ENCODE measurements at places on chromosomes 3 and 15.

DNA sequence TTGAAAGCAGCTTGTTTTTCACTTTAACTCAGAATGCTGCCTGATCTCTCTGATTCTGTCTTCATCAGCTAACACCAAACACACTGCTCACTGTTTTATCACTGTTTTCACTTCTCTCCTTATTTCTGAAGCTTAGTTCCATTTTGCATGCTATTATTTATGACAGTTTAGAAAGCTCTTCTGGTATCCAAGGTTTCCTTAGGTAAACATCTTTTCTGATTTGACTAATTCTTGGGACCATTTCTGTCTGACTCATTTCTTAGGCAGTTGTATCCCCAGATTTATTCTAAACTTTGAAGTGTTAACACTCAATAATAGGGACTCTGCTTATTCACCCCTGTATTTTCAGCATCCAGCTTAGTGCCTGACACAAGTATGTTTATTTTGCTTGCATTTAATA lies 167.7 kb downstream of the BCHE start:
- no peak for DNase-seq

- no peak for DNase-seq
Observed at GRCh38 chr15:61755467-61755866, 304.8 kb downstream of the VPS13C start.

GRCh38 chr3:193593668-193594030 lies 641 bp downstream of the OPA1 start:
- no peak for DNase-seq

DNA sequence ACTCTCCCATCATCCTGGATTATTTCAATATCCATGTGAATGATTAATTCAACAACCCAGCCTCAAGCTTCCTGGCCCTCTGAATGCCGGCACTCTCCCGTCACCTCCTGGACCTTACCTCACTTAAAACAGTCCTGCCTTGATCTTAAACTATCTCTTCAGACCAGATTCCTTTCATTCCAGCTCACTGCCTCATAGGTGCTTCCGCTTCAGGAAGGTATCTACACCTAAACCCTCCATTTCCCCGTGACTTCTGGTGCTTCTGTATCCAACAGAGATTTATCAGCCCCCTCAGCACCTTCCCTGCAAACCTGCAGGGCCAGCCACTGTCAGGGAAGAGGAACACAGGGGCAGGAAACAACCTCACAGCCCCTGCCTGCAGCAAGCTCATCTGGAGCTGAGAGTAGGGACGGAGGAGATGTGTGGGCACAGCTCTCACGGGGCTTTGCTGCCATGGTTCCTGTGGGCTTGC lies 98.9 kb upstream of the TJP1 start:
- no peak for DNase-seq

- DNase-seq, result no peak
Observed at GRCh38 chr3:17738921-17739320, 3.5 kb downstream of the TBC1D5 start.

GRCh38 chr15:71195242-71195641 lies 80.0 kb downstream of the THSD4 start:
- no peak for DNase-seq

GRCh38 chr3:188348435-188349244 lies 194.7 kb downstream of the LPP start:
- peak; percentile 58 for DNase-seq

DNA sequence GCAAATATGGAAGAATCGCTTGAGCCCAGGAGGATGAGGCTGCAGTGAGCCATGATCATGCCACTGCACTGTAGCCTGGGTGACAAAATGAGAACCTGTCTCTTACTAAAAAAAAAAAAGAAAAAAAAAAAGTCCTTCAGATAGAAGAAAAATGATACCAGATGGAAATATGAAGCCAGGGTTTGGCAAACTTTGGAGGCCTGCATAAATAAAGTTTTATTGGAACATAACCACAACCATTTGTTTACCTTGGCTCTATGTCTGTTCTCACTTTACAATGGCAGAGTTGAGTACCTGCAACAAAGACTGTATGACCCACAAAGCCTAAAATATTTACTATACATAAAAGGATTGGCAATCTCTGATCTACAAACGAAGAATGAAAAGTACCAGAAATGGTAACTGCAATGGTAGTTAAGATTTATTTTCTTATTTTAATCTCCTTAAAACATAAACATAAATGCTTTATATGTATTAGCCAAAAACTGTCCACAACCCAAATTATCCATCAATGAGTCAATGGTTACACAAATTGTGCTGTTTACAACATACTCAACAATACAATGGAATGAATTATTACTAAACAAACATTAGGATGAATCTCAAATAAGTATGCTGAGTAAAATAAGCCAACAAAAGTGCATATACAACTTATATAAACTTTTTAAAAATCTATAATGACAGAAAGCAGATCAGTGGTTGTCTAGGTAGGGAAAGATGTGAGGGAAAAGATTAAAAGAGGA lies 41.8 kb downstream of the GOLGB1 start:
- DNase-seq, result no peak

DNA sequence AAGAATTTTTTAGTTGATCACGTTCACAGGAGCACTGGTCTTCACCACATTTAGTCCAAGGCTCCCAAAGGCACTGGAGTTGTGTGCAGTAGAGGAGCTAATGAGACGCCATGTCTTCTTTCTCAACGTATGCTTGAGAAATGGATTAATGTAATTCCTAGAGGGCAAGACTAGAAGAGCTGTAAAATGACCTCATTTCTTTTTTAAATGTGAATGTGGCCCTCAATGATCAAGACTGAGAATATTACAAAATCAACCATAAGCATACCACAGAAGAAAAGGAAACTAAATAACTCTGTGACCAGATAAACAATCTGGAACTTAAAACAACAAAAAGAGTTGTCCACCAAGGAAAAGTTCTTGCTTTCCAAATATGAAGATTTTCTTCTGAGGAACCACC lies 112.1 kb upstream of the THBS1 start:
- no peak for DNase-seq

GRCh38 chr3:173892547-173892946 lies 495.0 kb downstream of the NLGN1 start:
- no peak for DNase-seq

GRCh38 chr15:70092464-70093027 lies 5.2 kb downstream of the TLE3 start:
- DNase-seq, result no peak

- no peak for DNase-seq
Observed at GRCh38 chr3:147945968-147946519, 536.9 kb downstream of the ZIC1 start.

- DNase-seq, result peak; percentile 73
Observed at GRCh38 chr3:72996473-72997333, at the start of gene PPP4R2. PPP4R2 (plus strand) TSS chr3:72996811; CDS start chr3:72997038, 227 bp downstream.

GRCh38 chr3:37029516-37030163 lies 36.3 kb downstream of the MLH1 start:
- no peak for DNase-seq

DNA sequence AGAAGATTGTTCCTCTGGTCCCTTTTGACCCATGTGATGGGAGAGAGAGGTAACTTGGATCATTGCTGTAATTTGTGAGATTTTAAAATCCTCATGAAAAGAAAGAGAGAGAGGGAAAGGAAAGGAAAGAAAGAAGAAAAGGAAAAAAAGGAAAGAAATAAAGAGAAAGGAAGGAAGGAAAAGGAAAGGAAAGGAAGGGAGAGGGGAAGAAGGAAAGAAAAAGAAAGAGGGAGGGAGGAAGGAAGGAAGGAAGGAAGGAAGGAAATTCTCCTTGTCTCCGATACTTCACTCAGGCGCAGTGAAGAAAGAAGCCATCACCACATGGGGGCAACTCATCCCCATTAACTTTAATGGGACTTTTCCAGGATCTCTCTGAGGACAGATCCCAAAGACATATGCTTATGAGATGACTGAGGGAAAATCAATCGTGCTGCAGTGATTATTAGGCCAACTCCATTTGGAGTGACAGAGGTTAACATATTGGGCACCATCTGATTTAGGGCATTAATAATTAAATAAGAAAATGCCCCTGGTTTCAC lies 123.0 kb downstream of the MEGF11 start:
- DNase-seq, result no peak

- DNase-seq, result no peak
Observed at GRCh38 chr3:16506884-16507577, 6.5 kb downstream of the RFTN1 start.

- DNase-seq, result no peak
Observed at GRCh38 chr3:115671761-115672455, 48.6 kb downstream of the GAP43 start.

DNA sequence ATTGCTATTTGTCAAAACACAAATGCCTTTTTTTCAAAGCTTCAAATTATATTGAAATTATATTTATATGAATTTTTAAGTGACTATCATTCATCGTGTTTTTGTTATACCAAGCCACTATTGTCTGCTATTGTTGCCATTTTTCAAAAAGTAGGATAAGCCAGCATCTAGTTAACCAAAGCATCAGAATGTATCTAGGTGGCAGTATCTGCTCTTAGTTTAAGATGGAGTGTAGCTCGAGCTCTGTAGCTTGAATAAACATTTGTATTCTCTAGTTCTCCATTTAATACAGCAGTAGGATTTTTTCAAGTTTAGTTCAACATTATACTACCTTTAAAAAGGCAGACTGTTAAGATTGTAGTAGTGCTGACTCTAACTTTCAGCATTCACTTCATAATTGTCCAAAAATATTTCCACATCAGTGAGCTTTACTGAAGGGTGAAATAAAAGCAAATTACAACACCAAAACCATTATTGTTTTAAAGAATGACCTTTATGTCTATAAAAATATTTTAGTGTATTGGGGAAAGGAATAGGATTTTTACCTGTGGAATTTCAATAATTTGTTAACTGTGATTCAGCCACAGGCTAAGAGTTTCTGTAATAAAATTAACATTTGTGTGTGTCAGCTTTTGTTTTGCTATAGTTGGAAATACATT lies 19.6 kb upstream of the C15orf61 start:
- no peak for DNase-seq

- DNase-seq, result no peak
Observed at GRCh38 chr15:81957698-81958097, 88.1 kb downstream of the MEX3B start.

DNA sequence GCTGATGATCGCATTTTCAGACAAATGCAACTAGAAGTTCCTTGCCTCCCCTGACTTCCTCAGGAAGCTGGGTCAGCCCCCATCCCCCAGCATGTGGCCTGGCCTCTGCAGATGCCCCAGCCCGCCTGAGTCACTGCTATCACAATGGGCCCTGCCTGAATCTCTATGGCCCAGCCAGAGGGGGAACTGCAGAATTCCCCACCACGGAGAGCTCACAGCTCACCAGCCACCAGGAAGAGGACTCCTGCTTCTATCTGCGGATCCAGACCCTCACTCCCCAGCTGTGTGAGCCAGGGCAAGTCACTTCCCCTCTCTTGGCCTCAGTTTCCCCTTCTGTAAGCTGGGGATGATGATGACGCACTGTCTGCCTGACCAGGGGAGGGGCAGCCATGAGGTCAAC lies 6.9 kb downstream of the PLXND1 start:
- DNase-seq, result no peak

DNA sequence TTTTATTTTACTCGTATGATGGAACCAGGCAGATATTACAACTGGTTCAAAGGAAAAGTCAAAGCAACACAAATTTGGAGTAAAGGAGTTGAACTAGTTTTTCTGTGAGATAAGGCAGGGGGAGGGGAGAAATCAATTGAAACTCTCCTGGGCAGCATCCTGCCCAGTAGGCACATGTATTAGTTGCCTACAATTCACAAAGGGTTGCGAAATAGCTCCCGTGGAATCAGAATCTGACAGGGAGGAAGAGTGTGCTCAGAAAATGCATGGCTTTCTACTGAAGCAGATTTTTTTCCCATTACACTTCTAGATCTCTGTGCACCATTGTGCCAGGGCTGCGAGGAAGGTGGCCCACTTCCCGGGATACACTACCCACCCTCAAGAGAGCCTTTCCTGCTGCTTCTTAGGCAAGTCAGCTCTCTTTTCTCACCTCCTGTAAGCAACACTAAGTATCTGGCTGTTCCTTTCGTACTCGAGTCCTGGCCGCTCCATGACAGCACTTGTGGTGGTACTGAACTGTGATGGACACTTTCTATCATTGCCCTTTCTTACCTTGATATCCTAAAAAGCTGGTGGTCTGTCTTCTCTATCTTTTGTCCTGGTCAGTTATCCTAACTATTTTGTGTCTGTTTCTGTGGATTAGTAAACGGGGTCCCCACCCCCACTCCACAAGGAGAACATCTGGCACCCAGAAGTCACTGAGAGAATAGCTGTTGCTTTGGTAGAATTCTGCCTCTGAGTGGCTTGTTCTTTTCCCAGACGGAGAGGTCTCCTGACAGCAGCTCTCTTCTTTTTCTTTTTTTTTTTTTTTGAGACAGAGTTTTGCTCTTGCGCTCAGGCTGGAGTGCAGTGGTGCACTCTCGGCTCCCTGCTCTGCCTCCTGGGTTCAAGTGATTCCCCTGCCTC lies 74.8 kb downstream of the RPL39L start:
- no peak for DNase-seq

DNA sequence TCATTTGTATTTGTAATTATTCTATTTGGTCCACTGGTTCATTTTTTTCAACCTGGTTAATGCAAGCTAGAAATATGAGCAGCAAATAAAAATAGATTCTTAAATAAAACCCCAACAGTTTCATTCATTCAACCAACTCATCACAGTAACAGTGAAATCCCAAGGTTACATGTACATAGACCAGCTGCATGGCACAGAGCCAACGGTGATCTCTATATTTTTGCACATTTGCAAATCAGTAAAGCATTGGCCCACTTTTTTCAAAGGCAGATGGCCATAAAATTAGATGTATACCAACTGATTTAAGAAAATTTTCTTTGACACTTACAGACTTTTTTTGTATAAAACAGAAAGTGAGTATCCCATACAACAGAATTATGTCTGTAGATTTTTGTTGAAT lies 49.3 kb downstream of the STRIT1 start:
- DNase-seq, result no peak

DNA sequence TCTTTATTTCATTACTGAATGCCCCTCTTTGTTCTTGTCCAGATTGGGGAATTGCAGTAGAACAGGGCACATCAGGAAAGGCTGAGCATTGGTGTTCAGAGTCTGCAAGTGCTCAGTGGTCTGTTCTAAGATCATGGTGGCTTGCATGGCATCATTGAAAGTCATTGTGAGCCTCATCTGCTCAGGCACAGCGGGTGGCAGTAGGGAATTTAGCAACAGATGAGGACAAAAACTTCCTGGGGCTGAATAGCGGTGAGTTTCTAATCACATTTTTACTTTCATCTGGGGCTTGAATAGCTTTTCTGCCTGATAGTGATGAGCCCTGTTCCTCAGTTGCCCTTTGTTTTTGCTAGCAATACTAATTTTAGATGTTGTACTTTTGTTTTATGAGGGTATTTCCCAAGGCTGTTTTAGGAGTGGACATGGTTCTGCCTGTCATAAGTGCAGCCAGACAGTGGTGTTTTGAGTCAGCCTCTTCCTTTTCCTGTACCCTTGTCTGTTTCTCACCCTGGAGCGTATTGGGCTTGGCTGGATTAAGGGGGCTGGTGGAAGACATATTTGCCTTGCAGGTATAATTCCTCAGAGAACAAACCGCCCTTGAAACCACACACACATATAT lies 127.2 kb upstream of the IL12A start:
- DNase-seq, result no peak

- no peak for DNase-seq
Observed at GRCh38 chr3:81496407-81497104, 264.9 kb downstream of the GBE1 start.

GRCh38 chr3:76585794-76586392 lies 454.0 kb upstream of the ROBO2 start:
- no peak for DNase-seq

- DNase-seq, result no peak
Observed at GRCh38 chr15:77775373-77775772, 142.7 kb upstream of the LINGO1 start.

Data from lower leg skin (tissue), 4 donors.